ENCODE measurements at places on chromosomes 5 and 9.

GRCh38 chr5:45205403-45205961, 396.7 kb downstream of the MRPS30 start:
- DNase-seq = no peak

DNA sequence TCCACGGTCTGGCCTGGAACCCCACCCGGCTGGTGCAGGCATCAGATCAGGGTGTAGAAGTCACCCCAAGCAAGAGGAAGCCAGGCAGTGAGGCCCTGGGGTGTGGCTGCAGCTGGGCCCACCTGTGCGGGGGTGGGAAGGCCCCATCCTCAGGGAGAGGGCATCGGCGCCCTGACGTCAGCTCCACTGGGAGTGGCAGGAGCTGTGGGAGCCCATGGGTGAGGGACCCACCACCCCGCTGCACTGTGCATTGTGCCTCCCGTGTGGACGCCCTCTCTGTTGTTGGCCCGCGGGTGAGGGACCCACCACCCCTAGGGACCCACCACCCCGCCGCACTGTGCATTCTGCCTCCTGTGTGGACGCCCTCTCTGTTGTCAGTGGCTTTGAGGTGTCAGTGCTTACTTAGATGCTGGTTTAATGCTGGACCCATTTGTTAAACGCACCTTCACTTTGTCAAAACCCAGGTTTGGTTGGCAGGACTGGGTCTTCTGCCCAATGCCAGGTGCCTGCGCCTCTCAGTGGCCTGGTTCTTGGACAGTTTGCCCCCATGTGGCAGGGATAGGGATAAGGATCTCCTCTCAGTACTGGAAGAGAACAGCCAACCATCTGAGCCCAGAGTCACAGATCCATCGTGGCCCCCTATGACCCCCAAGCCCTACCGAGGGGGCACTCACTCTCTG, 6.9 kb upstream of the EXOC3 start:
- peak; percentile 39 for DNase-seq

GRCh38 chr5:43533646-43534045, 18.7 kb upstream of the C5orf34 start:
- DNase-seq = no peak

- DNase-seq = no peak
These were observed 809 bp downstream of the TNIP1 start for GRCh38 chr5:151079838-151080612.

DNA sequence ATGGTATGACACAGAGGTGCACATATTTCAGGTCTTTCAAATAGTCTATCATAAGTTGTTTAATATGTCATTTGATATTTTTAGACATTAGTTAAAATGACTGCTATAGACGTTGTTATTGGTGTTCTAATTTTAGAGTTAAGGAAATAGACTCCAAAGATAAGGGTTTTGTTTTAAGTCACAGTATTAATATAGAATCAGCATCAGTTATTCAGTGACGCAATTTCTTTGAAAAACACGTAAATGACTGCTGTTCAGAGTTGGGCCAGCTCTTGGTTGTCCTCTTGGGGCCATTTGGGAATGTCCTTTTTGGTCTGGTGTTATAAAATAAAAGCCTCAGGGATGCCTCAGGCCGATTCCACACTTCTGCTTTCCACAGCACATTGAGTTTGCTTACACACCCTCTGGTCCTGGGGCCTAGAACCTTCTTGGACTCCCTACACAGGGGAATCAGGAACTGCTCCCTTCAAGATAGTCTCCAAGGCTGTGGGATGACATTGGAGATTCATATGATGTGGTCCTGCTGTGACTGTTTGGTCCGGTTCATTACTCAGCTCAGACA, 14.3 kb downstream of the OTULIN start:
- DNase-seq = no peak

Data from HL-60 (cell line).